ENCODE measurements at places on chromosomes 2 and 18.

DNA sequence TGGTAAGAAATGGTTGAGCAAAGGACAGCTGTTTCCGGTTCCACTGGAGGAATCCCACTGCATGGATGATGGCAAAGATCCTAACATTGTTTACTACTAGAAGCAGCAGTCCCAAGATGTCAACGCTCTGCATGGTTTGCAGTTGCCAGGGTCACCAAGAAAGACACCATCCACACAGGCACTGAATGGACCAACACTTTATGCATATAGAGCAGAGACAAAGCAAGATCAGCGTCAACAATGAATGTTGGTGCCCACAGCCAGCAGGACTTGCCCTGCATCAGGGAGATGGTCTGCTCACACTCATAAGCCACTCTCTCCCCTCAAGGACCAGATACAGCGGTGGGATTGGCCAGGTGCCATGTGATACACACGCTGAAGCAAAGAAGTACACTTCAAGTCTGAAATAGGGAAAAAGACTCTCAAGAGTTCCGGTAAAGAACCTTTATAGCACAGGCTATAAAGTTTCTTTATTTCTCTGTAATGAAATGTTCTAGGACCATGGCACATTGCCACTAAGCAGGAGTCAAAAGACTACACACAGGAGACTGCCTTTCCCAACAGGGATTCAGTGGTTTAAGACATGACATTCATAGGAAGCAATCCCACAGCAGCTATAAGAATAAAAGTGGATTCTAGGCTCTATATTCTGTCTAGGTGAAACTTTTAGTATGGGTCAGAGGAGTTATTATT is 133.2 kb upstream of the EPHA4 start:
- no peak for DNase-seq

DNA sequence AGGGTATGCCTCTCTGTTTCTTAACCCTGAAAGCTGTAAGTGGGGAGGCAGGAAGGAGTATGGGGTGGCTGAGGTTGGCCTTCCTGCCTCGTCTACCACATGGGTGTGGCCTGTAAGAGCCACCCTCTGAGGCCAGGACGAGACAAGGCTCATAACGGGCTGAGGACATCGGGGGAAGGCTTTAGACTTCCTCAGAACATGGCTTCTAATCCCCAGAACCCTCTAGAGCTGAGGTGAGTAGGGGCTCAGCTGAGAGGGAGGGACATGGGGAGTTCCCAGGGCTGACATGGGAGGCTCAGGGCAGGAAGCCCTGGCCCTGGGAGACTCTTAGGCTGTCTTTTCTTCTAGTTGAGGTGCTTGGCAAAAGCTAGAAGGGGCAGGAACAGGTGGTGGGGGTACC is 36.7 kb downstream of the EMX1 start:
- no peak for DNase-seq

DNA sequence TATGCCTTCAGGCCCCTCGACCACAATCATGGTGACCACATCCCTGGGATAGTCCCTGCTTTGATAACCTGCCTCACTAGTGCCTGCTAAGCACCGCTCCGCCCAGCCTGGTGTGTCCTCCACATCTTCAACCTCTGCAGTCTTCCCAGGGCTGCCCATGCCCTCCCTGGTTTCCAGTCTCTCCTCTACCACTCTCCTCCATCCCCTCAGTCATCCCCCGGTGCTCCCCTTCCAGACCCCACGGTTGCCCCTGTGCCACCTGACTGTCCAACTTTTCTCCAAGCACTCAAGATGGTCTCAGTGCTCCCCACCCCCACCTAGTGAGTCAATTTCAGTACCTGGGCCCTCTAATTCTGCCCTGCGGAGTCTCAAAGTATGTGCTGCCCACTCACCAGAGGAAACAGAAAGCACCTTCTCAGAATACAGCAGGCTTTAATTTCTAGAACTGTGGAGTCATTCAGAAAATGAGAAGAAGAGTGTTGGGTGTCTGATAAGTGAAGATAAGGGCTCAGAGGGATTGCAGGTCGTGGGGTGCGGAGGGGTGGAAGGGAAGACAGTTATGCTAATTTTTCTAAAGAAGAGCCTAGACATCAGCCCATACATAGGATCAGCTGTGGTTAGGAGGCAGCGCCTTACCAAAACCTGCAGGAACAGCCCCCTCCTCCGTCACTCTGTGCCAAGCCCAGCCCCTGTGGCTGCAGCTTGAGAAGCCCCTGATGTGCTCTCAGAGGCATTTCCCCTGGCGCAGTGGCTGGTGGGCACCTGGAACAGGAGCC is 53.6 kb upstream of the CAB39 start:
- no peak for DNase-seq

GRCh38 chr2:188569431-188570165 is 277.9 kb downstream of the GULP1 start:
- DNase-seq, result no peak

- no peak for DNase-seq
These were observed 90.1 kb upstream of the COL3A1 start for GRCh38 chr2:188884046-188884445.

DNA sequence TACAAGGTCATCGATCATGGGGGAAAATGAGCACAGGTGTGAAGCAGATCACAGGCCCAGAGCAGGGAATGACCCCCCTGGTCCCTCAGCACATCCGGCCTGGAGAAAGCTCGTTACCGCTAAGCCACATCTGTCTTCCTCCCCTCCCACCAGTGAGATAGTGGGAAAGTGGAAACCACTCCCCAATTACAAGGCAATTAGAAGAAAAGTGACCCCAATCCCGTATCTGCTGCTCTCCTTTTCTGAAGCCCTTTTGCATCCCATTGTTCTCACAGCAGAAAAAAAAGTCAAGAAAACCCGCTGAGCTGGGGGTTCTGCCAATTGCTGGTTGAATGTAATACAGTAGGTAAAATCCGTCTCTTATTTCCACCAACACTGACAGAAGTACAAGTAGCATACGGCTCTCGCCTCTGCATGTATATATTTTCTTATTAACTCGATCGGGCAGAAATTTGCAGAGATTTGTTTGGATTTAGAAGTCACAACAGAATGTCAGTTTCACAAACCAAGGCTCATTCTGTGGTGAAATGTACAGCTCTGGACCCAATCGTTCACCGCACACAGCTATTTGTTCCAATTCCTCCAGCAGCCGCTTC is 287.0 kb downstream of the TCF4 start:
- peak; percentile 13 for DNase-seq

DNA sequence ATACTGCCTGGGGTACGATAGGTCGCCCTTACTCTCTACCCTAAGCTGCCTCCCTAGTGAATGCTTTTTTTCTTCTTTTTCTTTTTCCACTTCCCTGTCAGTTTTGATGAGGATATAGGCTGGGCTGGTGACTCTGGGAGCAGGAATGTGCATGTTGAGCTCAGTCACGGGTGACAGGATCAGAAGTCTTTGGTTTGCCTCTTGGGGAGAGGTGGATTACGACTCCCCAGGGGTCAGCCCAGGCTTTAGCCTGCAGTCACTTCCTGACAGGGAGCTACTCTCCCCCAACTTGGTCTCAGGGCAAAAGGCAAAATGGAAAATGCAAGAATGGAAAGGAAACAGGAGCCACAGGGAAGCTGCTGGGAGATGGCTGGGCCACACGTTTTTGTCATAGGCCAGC is 57.3 kb downstream of the THNSL2 start:
- DNase-seq, result no peak

GRCh38 chr2:214560618-214561190 is 149.8 kb downstream of the VWC2L start:
- no peak for DNase-seq

GRCh38 chr2:135980434-135981079 is 4.9 kb downstream of the DARS1 start:
- no peak for DNase-seq

- DNase-seq, result no peak
These were observed 70.4 kb downstream of the RHBDD1 start for GRCh38 chr2:226906163-226906693.

GRCh38 chr2:233263045-233263570 is 11.6 kb downstream of the ATG16L1 start:
- DNase-seq, result no peak

- DNase-seq, result no peak
These were observed 1288.6 kb upstream of the CDH2 start for GRCh38 chr18:29465526-29465925.

GRCh38 chr2:218307415-218308090 is 15.2 kb upstream of the TMBIM1 start:
- no peak for DNase-seq

- DNase-seq, result no peak
These were observed 182.7 kb downstream of the LTBP1 start for GRCh38 chr2:33129263-33130053.

- peak; percentile 12 for DNase-seq
These were observed 33.7 kb downstream of the LANCL1 start for GRCh38 chr2:210442878-210443277.

DNA sequence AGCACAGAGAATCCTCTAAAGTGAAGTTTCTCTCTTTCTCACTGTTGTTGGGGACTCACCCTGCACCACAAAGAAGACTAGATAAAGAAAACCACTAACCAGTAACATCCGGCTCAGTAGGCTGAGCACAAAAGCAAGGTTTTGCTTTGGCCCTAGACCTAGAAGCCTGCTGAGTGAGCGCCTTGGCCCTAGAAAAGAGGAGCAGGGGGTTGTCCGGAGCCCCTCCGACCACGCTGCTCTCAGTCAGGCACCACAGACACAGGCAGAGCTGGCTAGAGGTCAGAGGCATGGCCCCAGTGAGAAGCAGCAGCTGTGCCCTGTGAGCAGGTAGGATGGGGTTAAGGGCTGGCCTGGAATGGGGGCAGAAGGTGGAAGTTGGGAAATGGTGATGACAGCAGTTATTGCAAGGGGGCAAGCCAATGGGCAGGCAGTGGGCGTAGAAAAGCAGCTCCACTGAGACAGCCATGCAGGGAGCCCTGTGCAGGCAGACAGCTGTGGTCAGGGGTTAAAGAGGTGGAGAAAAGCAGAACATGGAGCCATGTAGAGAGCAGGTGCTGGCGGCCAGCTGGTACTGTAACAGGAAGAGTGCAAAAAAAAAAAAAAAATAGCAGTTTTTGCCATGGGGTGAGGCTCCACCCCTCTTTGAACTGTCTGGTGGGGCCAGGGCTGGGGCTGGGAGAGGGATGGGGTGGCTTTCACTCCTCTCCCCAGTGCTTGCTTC is 36.9 kb upstream of the SLC14A1 start:
- DNase-seq, result no peak

DNA sequence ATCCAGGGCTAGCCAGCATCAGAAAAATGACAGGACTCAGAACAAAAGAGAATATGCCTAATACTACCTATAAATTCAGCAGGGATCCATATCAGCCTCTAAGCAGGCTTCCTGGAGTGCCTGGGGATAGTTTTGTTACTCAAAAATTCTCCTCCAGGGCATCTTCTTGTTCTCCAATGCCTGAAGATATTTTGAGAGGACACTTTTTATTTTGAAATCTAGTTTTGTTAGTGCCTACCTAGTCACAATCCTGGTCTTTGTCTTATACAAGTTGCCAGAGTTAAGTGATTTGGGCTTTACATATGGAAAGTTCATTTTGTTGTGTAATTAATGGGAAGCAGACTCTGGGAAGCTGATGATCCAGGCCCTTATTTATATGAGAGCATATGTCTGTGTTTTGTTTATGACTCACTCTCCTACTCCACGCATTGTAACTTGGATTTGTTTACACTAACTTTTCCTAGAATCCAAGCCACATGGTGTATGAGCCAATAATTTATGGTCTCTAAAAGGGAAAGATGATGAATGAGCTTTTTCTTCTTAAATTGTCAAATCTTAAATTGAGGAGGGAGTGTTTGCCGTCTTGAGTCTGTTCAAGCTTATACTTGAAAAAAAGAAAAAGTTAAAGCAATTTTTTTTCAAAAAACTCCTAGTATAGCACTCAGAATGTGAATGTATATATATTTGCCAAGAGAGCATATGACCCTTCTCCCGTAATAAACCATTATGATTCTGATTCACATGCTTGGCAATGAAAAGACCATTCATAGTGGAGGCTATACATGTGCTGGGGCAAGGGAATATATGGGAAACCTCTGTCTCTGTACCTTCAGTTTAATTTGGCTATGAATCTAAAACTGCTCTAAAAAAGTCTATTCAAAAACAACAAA is 370.3 kb downstream of the SETBP1 start:
- DNase-seq, result no peak

DNA sequence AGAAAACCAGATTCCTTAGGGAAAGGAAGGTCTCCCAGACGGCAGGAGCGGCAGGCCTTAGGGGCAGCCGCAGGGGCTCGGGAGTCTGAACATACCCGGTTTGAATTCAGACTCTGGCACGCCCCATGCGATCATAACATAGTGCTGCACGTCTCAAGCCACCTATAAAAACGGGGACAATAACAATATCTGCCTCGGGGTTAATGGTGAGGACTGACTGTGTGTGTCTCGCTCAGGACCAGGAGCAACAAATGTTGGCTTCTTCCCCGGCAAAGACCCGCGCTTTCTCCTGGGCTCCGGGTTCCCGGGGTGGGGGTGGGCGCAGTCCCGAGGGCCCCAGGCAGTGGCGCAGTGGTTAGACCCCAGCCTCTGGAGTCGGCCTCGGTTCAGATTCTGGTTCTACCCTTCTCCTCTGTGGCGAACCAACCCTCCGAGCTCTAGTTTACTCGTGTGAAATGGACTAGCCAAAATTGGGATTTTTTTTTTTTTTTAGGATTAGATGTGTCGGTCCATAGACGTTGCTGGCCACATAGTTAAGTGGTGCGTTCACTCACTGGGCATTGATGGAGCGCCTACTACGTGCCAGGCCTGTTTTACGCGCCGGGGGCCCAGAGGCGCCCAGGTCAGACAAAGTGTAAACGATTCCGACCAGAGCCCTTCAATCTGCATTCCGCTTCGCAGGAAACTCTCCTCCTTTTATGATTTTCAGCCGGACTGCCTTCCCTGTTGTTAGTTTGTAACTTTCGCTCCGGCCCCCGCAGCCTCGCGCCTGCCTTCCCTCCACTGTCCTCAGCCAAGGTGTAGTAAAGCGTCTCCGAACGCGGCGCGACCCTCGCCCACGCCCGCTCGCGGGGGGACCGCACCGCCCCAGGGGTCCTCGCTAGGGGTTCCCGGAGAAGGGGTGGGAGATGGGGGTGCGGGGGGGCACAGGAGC is 820 bp upstream of the SH3BP4 start:
- DNase-seq, result peak; percentile 34

DNA sequence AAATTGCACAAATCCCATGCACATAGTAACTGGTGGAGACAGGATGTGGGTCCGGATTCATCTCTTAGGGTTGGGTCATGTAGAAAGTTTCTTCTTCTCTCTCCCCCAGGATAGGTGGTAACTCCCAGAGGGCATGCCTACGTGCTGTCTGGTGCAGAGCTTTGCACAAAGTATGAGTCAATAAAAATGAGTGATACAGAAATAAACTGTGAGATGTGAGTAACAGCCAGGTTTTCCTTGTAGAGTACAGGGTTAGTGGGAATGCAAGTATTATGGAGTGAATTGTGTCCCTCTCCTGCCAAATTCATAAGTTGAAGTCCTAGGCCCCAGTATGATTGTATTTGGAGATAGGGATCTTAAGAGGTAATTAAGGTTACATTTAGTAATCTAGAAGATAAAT is 289.4 kb downstream of the ALK start:
- no peak for DNase-seq

GRCh38 chr2:38237311-38237710 is 139.8 kb downstream of the ATL2 start:
- no peak for DNase-seq

Measured in WTC11 (cell line).